Pancreas (tissue), 10 donors: ENCODE measurements at places on chromosomes 4 and X. TPM values are rescaled to one million over a fixed set of nuclear protein-coding genes. Genes with fewer than 3 reads are reported as not detected.

Gene FGF5
- not detected for polyA plus RNA-seq

GRCh38 chr4:113776679-113777078, 15.1 kb upstream of the CAMK2D start:
- H3K4me1 ChIP-seq = no peaks in the 10 kb centered on the region
- no peaks in the 10 kb centered on the region for H3K27me3 ChIP-seq
- no peak overlapping the region for H3K4me3 ChIP-seq
- DNase-seq = no peak

GRCh38 chr4:114997576-114998247, 115.7 kb downstream of the NDST4 start:
- H3K36me3 ChIP-seq = no peaks in the 10 kb centered on the region
- DNase-seq = no peak
- no peaks in the 10 kb centered on the region for H3K4me1 ChIP-seq
- H3K27ac ChIP-seq = no peak overlapping the region

DNA sequence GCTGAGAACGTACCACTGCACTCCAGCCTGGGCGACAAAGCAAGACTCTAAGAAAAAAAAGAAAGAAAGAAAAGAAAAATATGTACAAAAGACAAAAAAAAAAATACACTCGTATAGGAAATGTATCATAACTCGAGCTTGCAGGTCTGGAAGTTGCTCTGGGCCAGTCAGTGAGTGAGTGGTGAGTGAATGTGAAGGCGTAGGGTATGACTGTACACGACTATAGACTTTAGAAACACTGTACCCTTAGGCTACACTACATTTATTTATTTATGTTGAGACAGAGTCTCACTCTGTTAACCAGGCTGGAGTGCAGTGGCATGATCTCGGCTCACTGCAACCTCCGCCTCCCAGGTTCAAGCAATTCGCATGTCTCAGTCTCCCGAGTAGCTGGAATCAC, 29.4 kb downstream of the EVC2 start:
- H3K4me3 ChIP-seq = no peak overlapping the region
- DNase-seq = no peak
- H3K27ac ChIP-seq = no peak overlapping the region
- H3K4me1 ChIP-seq = no peaks in the 10 kb centered on the region
- H3K27me3 ChIP-seq = no peaks in the 10 kb centered on the region

GRCh38 chr4:121139533-121140222, 24.4 kb downstream of the TNIP3 start:
- DNase-seq = no peak
- no peak overlapping the region for H3K4me3 ChIP-seq
- H3K4me1 ChIP-seq = no peaks in the 10 kb centered on the region
- H3K27me3 ChIP-seq = no peaks in the 10 kb centered on the region
- H3K36me3 ChIP-seq = no peaks in the 10 kb centered on the region

DNA sequence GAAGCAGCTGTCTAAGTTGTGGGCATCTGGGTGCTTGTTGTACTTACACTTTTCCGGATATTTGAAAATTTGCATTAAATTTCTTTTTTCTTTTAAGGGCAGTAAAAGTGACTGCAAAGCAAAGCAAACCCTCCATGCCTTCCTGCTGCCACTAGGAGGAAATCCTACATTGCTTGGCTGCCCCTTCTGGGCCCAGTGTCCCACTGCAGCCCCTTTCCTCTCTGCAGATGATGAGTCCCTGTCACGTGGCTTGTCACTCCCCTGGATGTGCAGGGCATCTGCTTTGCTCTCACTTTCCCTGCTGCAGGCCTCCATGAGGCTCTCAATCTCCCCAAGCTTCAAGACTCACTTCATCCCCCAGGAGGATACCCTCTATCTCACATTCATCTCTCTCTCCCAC, 12.7 kb downstream of the TSR2 start:
- H3K36me3 ChIP-seq = no peaks in the 10 kb centered on the region
- H3K4me3 ChIP-seq = no peak overlapping the region
- DNase-seq = no peak
- H3K27me3 ChIP-seq = no peaks in the 10 kb centered on the region

DNA sequence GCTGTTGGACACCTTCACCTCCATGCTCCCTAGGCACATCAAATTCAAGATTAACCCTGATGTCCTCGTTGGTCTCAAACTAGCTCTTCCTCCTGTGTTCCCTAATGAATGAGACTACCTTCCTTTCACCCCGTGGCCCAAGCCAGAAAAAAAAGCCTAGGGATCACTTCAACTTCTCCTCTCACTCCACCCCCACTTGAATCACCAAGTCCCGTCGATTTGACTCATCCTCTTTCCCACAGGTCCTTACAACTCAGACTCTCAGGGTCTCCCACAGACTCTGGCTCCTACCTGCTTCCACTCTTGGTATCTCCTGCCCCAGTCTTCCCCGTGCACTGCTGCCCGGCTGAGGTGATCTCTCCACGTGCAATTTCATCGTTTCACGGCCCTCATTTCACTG, 8.5 kb downstream of the SLC25A43 start:
- H3K4me1 ChIP-seq = no peaks in the 10 kb centered on the region
- no peaks in the 10 kb centered on the region for H3K27me3 ChIP-seq
- H3K27ac ChIP-seq = no peak overlapping the region
- DNase-seq = no peak

Gene GBA3
- polyA plus RNA-seq = 0.92 TPM

Gene ATP1B4
- not detected for polyA plus RNA-seq

DNA sequence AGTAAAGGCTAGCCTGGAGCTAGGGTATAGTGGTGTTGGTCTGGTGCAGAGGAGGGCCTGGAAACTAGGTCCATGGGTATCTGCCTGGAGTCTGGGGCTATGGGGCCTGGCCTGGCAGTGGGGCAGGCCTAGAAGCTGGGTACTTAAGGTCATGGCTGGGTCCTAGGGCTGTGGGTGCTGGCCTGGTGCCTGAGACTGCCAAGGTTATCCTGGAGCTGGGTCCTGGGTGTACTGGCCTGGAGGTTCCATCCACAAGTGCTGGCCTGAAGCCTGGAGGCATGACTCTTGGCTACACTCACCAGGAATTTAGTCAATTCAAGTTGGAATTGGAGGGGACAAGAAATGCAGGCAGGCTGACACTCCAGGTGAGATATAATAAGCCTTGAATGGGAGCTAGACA, 108.4 kb upstream of the ZCCHC13 start:
- no peak overlapping the region for H3K4me3 ChIP-seq
- H3K4me1 ChIP-seq = no peaks in the 10 kb centered on the region
- no peaks in the 10 kb centered on the region for H3K27me3 ChIP-seq
- no peak for DNase-seq
- H3K27ac ChIP-seq = no peak overlapping the region
- H3K36me3 ChIP-seq = no peaks in the 10 kb centered on the region

DNA sequence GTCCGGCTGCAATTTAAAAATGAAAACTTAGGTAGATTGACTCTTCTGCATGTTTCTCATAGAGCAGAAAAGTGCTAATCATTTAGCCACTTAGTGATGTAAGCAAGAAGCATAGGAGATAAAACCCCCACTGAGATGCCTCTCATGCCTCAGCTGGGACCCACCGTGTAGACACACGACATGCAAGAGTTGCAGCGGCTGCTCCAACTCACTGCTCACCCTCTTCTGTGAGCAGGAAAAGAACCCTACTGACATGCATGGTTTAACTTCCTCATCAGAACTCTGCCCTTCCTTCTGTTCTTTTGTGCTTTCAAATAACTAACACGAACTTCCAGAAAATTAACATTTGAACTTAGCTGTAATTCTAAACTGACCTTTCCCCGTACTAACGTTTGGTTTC, 41.0 kb downstream of the MAP7D3 start:
- peaks cover 8% of the 10 kb centered on the region for H3K27me3 ChIP-seq
- H3K4me3 ChIP-seq = no peak overlapping the region
- H3K4me1 ChIP-seq = no peaks in the 10 kb centered on the region
- DNase-seq = no peak

GRCh38 chr4:56410247-56411062, 23.2 kb upstream of the AASDH start:
- peak overlapping the region; percentile 13 for H3K4me3 ChIP-seq
- H3K27me3 ChIP-seq = no peaks in the 10 kb centered on the region
- H3K27ac ChIP-seq = no peak overlapping the region
- DNase-seq = no peak

Gene SPANXN4
- polyA plus RNA-seq = not detected

Gene TCEAL1
- 14.9 TPM for polyA plus RNA-seq

Gene BEX5
- polyA plus RNA-seq = 9.5 TPM

Gene GYG2
- polyA plus RNA-seq = 2.2 TPM

Gene SPANXD
- not detected for polyA plus RNA-seq

- no peak overlapping the region for H3K4me3 ChIP-seq
- no peak overlapping the region for H3K27ac ChIP-seq
- DNase-seq = no peak
- no peaks in the 10 kb centered on the region for H3K36me3 ChIP-seq
- peaks cover 7% of the 10 kb centered on the region for H3K4me1 ChIP-seq
- no peaks in the 10 kb centered on the region for H3K27me3 ChIP-seq
Observed at GRCh38 chr4:78653655-78654054, 102.1 kb downstream of the ANXA3 start.

Gene TMEM129
- polyA plus RNA-seq = 25.9 TPM

- no peaks in the 10 kb centered on the region for H3K36me3 ChIP-seq
- H3K27ac ChIP-seq = no peak overlapping the region
- H3K27me3 ChIP-seq = no peaks in the 10 kb centered on the region
- DNase-seq = no peak
Observed at GRCh38 chrX:24672701-24673190, 21.0 kb upstream of the POLA1 start.

DNA sequence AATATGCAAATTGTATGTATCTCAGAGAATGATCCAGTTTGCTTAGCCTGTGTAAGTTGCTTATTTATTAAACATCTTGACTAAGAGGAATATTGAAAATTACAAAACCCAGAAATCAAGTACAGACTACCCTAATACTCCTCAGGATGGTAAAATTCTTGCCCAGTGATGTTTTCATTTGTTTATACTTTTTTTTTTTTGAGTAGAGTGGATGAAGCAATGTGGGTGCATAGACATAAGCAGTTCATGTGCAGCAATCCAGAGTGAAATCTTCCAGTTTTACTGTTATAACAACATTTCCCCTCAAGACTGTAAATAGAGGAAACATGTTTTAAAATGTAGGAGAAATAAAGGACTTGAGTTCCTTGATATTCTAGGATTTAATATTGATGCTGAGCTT, 4.7 kb downstream of the GLRB start:
- H3K4me3 ChIP-seq = no peak overlapping the region
- no peaks in the 10 kb centered on the region for H3K4me1 ChIP-seq
- H3K27me3 ChIP-seq = no peaks in the 10 kb centered on the region
- H3K27ac ChIP-seq = no peak overlapping the region
- no peak for DNase-seq

DNA sequence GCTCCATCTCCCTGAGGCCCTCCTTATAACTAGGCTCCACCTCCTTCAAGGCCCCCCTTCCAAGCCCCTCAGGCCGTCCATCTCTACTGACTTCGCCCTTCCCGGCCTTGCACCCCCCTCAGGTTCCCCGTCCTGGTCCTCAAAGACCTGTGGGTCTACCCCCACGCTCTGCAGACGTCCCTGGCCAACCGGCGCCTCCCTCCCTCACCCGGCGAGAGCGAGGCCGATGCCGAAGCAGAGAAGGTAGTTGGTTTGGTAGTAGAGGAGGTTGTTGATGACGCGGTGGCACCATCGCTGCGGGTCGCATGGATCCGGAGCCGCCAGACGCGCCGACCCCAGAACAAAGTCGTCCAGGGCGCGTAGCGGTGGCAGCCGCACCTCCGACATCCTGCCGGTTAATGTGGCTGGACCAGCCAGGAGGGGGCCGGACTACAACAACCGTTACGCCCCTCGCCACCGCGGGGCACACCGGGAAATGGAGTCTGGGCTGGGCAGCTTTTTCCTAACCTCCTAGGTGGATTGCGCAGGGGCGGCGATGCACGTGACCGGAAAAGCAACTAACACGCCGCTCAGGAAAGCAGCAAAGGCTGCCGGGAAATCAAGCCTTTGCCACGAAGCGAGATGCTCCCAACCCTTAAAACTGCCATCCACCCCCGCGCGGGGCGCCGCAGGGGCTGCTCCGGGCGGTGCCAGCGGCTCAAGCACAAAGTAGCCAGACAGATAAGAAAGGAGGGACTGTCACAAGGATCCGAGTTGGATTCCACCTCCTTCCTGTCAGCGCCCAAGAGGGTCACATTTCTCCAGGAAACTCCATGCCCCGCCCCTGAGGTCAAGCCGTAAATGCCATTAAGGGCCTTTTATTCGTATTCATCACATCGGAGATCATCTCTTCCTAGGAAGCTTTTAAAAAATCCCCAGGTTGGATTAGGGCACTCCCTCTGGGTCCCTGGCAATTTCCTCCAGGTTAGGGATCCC, at the start of gene PRAF2:
TSS of gene PRAF2 (minus strand) at position 402 of the 975 bp plus-strand sequence. CDS start at position 387, 15 bp downstream.
- no peaks in the 10 kb centered on the region for H3K36me3 ChIP-seq
- H3K27me3 ChIP-seq = no peaks in the 10 kb centered on the region
- peak; percentile 94 for DNase-seq
- no peak within 1 kb of the TSS for H3K27ac ChIP-seq
- H3K4me3 ChIP-seq = no peak within 1 kb of the TSS

Gene SPATA4
- 0.21 TPM for polyA plus RNA-seq

Gene BTK
- 0.53 TPM for polyA plus RNA-seq

DNA sequence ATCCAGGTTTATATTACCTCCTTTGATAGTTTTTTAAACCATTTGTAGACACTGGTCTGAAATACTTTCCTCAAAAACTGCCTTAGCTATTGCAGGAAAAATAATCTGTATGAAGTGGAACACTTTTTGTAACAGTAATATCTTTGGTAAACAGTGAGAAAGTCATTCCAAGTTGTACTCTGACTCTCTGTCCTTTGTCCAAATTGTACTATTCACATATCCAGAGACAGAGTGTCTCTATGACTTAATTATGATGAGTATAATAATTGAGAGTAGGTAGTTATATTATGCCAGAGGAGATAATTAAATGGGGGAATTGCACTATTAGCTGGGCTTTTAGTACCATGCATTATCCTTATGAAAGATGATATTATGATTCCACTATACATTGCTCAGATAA, 112.6 kb upstream of the LCORL start:
- H3K27ac ChIP-seq = no peak overlapping the region
- no peaks in the 10 kb centered on the region for H3K27me3 ChIP-seq
- no peak overlapping the region for H3K4me3 ChIP-seq
- H3K4me1 ChIP-seq = no peaks in the 10 kb centered on the region
- H3K36me3 ChIP-seq = no peaks in the 10 kb centered on the region
- DNase-seq = no peak

- H3K27me3 ChIP-seq = no peaks in the 10 kb centered on the region
- H3K27ac ChIP-seq = no peak overlapping the region
Observed at GRCh38 chr4:39446842-39447573, 11.7 kb downstream of the RPL9 start.

DNA sequence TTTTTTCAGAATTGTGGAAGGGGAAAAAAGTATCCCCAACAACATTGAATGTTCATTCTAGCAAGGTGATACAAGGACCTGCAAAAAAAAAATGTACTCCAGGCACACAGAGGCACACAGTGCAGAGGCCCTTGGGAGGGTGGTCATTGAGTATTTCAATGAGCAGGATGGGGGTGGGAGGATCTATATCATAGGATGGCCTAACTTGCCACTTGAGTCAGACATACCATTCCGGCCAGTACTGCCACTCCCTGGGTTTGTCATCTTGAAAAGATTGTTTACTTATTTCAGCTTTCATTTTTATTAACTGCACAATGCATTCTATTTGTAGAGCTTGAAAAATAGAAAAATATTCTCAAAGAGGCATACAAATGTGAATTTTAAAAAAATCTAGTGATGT, 18.7 kb downstream of the ZNF595 start:
- no peak overlapping the region for H3K4me3 ChIP-seq
- no peaks in the 10 kb centered on the region for H3K27me3 ChIP-seq
- H3K27ac ChIP-seq = no peak overlapping the region
- peaks cover 21% of the 10 kb centered on the region for H3K36me3 ChIP-seq
